ENCODE measurements at places on chromosomes 7 and 10.

- DNase-seq = no peak
Observed at GRCh38 chr7:134997214-134997885, 11.0 kb downstream of the AGBL3 start.

DNA sequence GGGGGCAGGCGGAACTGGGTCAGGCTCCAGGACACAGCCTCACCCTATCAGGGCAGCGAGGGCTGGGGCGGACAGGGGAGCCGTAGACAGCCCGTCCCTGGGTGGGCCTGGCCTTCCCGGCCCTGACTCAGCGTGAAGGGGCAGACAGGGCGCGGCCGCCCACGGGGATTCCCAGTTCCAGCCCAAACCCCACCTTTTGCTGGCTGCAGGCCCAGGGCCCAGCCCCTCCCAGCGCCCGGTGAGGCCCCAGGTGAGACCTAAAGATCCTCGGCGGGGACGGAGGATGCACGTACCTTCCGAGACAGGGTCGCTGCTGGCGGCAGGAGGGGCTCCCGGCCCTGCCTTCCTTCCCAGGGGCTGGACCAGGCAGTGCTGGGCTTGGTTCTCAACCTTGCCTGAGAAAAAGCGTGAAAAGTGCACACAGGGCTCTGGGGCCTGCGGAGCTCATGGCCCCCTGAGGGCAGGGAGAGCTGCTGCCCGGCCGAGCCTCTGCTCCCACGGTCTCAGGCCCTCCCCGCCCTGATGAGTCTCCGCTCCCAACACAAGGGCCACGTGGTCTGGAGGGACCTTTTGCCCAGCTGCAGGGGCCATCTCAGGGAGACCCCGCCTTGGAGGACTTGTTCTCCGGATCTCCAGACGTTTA, 43.9 kb upstream of the DNAJB6 start:
- no peak for DNase-seq

- DNase-seq = no peak
Observed at GRCh38 chr10:7027913-7028808, 382.7 kb downstream of the SFMBT2 start.

DNA sequence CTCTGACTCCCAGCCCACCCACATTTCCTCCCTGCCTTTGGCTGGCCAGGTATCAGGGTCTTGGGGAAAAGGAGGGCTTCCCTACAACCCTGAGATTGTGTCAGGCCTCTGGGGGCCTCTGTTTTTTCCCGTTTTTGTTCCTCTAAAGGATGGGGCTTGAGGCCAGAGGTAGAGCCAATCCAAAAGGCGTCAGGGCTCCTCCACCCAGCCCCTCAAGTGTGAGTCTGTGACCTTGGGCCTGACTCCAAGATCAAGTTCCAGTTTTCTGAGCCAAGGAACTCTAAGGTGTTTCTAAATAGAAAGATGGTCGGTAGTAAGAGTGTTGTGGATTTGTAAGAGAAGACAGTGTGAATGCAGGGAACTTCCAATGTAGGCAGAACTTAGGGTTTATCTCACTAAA, 6.6 kb downstream of the EEPD1 start:
- DNase-seq = no peak

- DNase-seq = no peak
Observed at GRCh38 chr10:79239924-79240581, 107.2 kb upstream of the PPIF start.

- DNase-seq = no peak
Observed at GRCh38 chr10:109187677-109188076, 735.6 kb downstream of the XPNPEP1 start.

GRCh38 chr10:47296156-47296894, 3.7 kb upstream of the GDF10 start:
- DNase-seq = peak; percentile 19

DNA sequence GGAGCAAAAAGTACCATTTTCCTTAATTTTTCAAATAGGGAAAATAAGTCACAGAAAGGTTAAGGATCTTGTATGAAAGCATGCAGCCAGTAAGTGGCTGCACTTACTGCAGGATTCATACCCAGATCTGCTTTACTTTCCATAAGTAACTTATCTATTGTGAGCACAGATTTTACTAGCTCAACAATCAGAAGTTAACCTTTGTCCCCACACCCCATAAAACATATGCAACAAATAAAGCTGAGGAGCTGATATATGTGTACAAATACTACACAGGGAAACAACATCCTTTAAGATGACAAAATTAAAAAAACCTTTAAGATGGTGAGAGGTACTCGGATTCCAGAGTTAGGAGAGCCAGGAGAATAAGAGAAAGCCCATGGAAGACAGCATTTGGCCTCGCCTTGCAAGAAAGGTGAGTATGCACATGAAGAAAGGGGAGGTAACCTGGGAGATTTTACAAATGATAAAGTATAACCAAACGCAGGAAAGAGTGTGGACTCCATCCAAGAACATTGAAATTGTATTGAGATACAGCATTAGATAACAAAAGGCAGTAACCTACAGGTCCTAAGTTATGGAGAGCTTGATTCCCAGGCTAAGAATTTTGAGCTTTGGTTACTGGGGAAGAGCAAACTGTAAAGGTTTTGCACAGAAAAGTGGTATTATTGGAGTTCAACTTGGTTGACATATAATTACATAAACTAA, 87.1 kb downstream of the ITGB8 start:
- DNase-seq = no peak
